Adrenal gland (tissue), 19 donors: ENCODE measurements at places on chromosomes 6 and 20. TPM values are rescaled to one million over a fixed set of nuclear protein-coding genes. Genes with fewer than 3 reads are reported as not detected.

LRRC1 gene
- 4.5 TPM for total RNA-seq

DNA sequence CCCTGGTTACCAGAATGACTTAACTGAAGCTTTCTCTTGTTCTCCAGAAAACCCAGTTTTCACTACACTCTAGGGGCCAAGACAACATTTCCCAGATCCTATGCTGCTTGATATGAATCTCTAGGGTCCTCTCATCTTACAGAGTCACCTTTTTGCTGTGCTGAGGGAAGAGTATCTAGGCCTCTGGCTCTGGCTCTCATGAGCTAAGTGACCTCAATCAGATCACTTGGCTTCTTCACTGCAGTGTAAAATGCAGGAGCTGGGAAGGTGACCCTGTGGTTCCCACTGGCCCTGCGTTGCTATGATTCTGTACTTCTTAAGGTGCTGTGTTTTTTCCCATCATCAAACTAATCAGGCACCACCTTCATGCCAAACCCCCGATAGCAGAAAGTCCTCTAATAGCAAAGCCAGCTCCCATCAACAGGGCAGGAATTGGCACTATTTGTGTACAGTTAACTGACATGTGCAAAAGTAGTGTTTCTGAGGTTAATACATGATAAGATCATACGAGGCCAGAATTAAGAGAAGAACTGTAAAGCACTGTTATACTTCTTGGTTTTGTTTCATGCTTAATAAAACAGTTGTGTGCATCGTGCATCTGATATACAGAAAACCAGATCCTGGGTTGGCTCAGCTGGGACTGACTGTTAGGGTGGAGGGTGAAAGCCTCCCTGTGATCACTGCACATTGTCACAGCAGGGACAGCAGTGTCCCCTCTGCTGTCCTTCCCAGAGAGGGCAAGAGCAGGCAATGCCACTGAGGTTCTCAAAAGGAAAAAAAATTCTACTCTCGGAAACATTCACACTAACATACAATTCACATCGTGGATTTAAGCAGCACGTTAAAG, 46.7 kb downstream of the CNKSR3 start:
- DNase-seq = no peak
- H3K36me3 ChIP-seq = no peaks in the 10 kb centered on the region
- no peak overlapping the region for H3K27ac ChIP-seq

FOXQ1 gene
- total RNA-seq = 0.11 TPM

DNA sequence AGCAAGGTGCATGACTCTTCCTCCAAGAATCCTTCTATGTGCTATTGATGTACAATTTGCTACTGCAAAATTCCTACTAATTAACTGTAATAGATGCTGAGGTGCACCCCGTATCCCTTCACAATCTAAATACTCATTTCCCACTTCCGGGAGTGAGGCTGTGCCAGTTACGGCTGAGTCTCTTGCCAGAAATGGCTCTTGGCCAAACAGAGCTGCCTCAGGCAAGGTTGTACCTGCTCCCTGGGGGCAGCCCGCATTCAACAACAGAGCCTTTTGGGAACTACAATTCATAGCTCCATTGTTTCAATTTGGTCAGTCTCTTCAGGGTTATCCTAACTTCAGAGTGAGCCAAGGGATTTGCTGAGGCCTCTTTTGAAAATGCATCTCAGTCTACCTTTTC, 789.8 kb upstream of the MAP3K7 start:
- H3K4me3 ChIP-seq = no peak overlapping the region
- no peak for DNase-seq
- no peaks in the 10 kb centered on the region for H3K4me1 ChIP-seq

- no peaks in the 10 kb centered on the region for H3K27me3 ChIP-seq
- no peaks in the 10 kb centered on the region for H3K36me3 ChIP-seq
- no peaks in the 10 kb centered on the region for H3K4me1 ChIP-seq
- H3K4me3 ChIP-seq = no peak overlapping the region
- DNase-seq = no peak
Observed at GRCh38 chr6:11329726-11330412, 97.4 kb upstream of the NEDD9 start.

WFDC2 gene
- total RNA-seq = not detected

GRCh38 chr20:19599200-19599599, 158.9 kb upstream of the RIN2 start:
- DNase-seq = no peak
- H3K27me3 ChIP-seq = no peaks in the 10 kb centered on the region
- H3K27ac ChIP-seq = no peak overlapping the region
- no peaks in the 10 kb centered on the region for H3K36me3 ChIP-seq
- H3K4me3 ChIP-seq = no peak overlapping the region

GRCh38 chr6:57423468-57423867, 106.0 kb downstream of the PRIM2 start:
- H3K4me3 ChIP-seq = no peak overlapping the region
- no peaks in the 10 kb centered on the region for H3K36me3 ChIP-seq
- H3K4me1 ChIP-seq = no peaks in the 10 kb centered on the region

C6orf141 gene
- total RNA-seq = not detected

GRCh38 chr20:12597551-12597950, 411.2 kb upstream of the SPTLC3 start:
- no peak for DNase-seq
- H3K4me3 ChIP-seq = no peak overlapping the region
- H3K36me3 ChIP-seq = no peaks in the 10 kb centered on the region
- no peaks in the 10 kb centered on the region for H3K4me1 ChIP-seq

MLN gene
- total RNA-seq = not detected

DNA sequence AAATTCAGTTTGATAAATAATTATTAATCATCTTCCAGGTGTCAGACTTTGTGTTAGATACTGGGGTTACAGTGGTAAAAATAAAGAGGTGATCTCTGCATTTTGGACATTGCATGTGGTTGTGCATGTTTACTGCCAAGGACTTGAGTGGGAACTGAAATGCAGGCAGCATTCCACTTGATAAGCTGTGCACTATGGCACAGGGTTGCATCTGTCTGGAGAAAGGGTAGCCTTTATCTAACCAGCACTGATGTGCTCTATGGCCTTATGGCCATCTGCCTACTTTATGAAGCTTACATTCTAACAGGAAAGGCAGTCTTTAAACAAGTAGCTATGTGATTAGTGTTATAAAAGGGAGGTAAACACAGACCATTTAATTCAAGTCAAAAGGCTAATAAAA, 53.0 kb upstream of the MLIP start:
- no peaks in the 10 kb centered on the region for H3K27me3 ChIP-seq
- DNase-seq = no peak
- H3K4me3 ChIP-seq = no peak overlapping the region
- H3K36me3 ChIP-seq = no peaks in the 10 kb centered on the region
- H3K4me1 ChIP-seq = peaks cover 8% of the 10 kb centered on the region

PGBD1 gene
- total RNA-seq = 3.0 TPM

DNA sequence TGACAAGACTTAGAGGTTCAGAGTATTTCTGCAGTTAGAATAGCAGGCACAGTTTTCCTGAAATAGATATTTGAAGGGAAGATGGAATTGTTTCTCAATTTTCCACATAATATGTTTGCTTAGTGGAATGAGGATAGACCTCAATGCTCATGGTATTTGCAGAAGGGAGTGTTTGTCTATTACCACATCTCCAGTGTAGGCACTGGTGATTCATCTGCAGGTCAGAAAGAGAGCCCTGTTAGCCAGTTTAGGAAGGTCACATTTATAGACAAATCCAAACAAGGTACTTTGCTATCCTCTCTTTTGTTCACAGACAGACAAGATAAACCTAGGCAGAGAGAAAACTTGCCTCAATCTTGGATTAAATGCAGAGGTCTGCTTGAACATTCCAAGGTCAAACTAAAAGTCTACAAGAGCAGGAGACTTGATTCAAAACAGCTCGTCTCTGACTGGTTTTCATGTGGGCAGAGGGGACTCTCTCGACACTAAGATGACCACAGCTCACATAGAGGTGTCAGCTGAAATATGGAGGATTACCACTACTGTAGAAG, 22.8 kb downstream of the ISM1 start:
- no peak overlapping the region for H3K27ac ChIP-seq
- DNase-seq = no peak
- H3K4me1 ChIP-seq = no peaks in the 10 kb centered on the region
- no peak overlapping the region for H3K4me3 ChIP-seq

GRCh38 chr20:11808841-11809240, 108.9 kb upstream of the BTBD3 start:
- peaks cover 16% of the 10 kb centered on the region for H3K4me1 ChIP-seq
- H3K36me3 ChIP-seq = no peaks in the 10 kb centered on the region
- H3K27ac ChIP-seq = no peak overlapping the region
- H3K27me3 ChIP-seq = no peaks in the 10 kb centered on the region
- DNase-seq = no peak
- H3K4me3 ChIP-seq = no peak overlapping the region

- H3K4me3 ChIP-seq = no peak overlapping the region
- H3K27ac ChIP-seq = peak overlapping the region; percentile 66
- H3K27me3 ChIP-seq = no peaks in the 10 kb centered on the region
Observed at GRCh38 chr6:28944412-28944865, 20.7 kb upstream of the TRIM27 start.

DNA sequence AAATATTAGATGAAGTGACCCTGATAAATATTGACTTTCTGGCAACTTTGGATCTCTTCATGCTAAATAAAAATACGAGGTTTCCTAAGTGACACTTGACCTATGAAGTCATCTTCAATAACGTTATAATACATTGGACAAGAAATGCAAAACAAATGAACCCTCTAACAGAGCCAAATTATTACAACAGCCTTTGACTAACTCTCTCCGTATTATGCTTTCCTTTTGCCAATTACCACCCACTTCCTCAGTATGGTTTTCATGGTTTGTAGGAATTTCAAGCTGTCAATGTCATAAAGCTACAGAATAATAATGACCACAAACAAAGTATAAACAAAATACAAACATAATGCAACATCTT, 210.5 kb downstream of the MOXD1 start:
- H3K4me3 ChIP-seq = no peak overlapping the region
- H3K27me3 ChIP-seq = no peaks in the 10 kb centered on the region
- H3K27ac ChIP-seq = no peak overlapping the region
